ENCODE measurements at places on chromosomes 7 and 10.

DNA sequence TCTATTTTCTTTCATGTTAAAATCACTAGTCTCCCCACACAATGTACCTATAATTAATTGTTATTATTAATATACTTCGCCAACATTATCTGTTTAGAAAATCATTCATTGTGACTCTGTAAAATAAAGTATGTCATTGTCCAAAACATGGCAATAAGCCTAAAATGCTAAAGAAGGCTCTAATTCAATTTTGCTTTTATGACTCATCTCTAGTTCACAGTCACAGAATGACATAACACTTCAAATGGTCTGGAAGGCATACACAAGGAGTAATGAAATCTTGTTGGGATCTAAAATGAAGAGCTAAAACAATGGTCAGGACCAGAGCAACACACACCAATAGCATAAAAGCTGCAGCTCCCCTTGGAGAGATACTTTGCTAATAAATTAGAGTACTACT, 505.8 kb downstream of the GPAM start:
- no peak for DNase-seq

- DNase-seq, result no peak
Measured at GRCh38 chr10:44627591-44628354, 242.9 kb upstream of the CXCL12 start.

- no peak for DNase-seq
Measured at GRCh38 chr7:72781631-72782030, 46.4 kb downstream of the TYW1B start.

- DNase-seq, result no peak
Measured at GRCh38 chr7:17677408-17677807, 262.9 kb downstream of the SNX13 start.

DNA sequence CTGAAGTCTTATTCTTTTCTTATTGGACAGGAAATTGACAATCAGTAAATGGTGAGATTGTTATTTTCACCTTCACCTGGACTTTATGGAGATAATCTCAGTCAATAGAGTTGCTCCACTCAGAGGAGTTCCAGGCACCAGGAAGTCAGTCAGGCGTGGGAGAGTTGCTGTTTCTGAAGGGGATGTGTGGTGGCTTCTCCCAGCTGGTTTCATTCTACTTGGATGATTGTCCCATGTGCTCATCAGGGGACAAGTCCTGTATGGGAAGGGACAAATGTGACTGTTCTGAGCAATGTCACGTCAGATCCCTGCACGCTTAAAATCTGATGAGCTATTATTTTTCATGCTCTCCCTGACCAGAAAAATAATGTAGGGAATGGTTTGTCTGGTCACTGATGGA, 222.5 kb upstream of the PITRM1 start:
- no peak for DNase-seq

- DNase-seq, result no peak
Measured at GRCh38 chr7:47658886-47659635, 77.2 kb upstream of the TNS3 start.

- DNase-seq, result no peak
Measured at GRCh38 chr10:120543291-120543690, 86.3 kb downstream of the PLPP4 start.

GRCh38 chr10:49527061-49527460, 11.9 kb downstream of the ERCC6 start:
- no peak for DNase-seq

DNA sequence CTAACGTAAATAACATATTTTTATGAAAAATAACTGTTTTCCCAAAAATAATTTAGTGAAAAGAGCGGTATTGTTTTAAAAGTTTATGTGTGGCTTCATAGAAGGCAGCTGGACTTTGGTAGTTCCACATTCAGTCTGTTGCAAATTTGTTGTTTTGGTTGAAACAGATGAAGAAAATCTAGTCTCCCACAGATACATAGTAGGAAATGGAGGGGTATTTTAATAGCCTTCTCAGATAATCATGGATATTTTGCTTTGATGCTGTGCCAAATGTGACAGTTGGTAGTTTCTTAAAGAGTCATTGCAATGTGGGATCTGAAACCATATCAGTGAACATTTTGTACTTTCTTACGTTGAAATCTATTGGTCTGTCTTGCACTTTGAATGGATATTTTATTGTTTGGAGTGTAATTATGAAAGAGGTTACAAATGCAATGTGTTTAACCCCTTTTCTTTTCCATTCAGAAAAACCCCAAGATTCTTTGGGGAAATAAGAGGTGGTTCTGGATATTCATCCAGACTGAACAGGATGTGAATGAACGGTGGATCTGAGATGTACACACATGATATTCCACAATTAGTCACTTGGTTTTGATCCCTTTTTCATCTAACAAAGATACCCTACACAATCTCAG, 10.4 kb downstream of the ZNF365 start:
- DNase-seq, result no peak

DNA sequence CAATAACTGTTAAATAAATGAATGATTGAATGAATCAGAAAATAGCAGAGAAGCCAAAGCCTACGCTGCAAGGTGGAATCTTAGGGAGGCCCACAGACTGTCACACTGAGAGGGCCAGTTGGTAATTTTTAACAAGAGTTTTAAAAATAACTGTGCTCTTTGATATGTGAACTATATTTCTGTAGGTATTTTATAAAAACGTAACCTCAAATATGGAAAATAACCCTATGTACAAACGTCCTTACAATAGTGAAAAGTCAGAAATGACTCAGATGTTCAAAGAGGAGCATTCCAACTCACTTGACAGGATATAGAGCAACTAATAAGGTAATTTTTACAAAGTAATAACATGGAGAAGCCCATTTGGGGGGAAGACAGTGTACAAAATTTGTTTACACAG, 18.9 kb upstream of the TMEM273 start:
- no peak for DNase-seq

GRCh38 chr10:93437086-93437945, 44.8 kb downstream of the MYOF start:
- DNase-seq, result no peak

GRCh38 chr10:77417359-77417758, 220.2 kb downstream of the KCNMA1 start:
- no peak for DNase-seq

DNA sequence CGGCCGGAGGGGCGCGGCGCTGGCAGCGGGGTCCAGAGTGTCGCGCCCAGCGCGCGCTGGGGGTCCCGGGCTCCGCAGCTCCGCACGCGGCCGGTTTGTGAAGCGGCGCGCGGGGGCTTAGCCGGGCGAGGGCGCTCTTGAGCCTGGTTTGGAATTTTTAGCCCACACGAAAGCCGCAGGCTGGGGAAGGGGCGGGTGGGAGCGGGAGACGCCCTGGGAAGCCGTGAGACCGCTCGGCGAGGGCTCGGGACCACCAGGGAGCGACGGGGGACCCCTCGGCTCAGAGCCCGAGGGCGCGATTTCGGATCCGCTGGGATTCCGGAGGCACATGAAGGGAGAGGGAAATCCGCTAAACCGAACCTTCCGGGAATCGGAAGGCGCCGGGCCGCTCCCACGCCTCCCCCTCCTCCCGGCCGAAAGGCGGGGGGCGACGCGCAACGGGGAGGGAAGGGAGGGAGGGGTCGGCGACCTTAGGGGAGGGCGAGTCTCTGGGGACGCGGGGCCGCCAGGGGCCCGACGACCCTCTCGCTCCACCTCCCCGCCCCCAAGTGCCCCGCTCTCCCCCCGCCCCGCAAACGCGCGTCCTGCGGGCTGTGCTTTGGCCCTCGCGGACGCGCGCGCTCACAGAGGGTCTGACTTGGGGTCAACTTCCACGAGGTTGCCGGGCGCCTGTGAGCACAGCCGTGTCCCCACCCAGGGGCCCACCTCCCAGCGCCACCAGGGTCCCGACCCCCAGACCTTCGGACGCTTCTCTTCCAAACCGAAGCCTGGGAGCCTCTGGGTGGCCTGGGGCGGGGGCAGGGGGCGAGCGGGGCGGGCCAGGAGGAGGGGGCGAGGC, 5.1 kb upstream of the ELFN1 start:
- DNase-seq, result peak; percentile 39

- peak; percentile 67 for DNase-seq
Measured at GRCh38 chr10:28839600-28840007, 162.3 kb downstream of the BAMBI start.

GRCh38 chr10:45557275-45557905, 115.2 kb downstream of the ZFAND4 start:
- no peak for DNase-seq

DNA sequence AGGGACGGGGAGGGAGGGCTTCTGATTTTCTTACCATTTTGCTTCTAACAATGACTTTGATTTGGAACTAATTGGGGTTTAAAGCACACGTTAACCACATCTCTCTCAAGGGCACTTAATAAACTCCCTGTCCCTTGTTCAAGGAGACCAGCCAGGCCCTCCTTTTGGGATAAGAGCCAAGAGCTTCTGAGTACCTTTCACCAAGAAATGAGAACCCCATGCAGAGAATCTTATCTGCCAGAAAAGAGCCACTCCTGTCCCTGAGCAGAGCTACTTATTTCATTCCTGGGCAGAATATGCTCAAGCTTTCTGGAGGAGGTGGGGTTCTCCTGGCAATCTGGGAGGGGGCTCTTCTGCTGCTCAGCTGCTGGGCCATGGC, 574.6 kb downstream of the GALNT17 start:
- no peak for DNase-seq

GRCh38 chr10:4651404-4652037, 174.5 kb upstream of the AKR1E2 start:
- DNase-seq, result no peak

DNA sequence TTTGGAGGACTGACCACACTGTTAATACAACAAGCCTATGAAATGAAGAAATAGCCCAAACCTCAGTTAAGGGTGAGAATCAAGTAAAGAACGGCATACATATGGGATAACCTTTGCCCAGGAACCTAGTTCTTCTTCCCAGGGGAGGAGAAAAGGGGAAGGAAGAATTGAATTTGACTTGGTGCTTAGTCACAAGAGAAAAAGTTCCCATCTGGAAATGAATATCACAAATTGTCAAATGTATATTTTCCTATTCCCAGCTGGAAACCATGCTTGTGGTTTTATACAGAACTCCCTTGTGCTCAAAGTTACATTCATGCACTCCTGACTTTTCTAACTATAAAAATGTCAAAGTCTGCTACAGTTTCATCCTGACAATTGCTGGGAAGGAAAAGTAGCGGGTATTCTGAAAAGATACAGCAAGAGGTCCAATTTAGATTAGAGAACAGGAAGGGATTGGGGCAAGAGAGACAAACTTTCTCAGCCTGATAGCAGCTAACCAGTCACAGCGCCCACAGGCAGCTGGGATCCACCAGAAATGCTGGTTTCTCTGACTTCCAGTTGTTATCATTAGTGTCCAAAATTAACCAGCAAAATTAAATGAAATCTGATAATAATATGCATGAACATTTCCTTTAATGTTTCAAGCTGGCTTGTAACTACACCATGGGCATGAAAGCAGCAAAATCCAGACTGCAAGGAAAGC, 18.6 kb upstream of the GSAP start:
- no peak for DNase-seq

DNA sequence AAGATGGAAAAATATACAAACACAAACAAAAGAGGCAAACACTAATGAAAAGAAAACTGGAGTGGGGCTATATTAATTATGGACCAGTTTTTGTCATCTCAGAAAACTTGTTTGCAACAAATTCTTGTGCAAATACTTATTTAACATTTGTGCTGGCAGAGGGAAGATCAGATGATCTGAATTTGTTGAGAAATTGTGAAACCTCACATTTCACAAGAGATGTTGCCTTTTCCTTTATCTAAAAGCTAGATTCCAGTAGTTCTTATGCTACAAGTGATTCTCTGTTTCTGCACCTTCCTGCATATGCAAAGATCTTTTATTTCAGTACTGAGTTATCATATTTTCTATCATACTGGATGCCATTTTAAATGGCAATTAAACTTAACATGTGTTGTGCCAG, 320.7 kb downstream of the SUGCT start:
- no peak for DNase-seq

DNA sequence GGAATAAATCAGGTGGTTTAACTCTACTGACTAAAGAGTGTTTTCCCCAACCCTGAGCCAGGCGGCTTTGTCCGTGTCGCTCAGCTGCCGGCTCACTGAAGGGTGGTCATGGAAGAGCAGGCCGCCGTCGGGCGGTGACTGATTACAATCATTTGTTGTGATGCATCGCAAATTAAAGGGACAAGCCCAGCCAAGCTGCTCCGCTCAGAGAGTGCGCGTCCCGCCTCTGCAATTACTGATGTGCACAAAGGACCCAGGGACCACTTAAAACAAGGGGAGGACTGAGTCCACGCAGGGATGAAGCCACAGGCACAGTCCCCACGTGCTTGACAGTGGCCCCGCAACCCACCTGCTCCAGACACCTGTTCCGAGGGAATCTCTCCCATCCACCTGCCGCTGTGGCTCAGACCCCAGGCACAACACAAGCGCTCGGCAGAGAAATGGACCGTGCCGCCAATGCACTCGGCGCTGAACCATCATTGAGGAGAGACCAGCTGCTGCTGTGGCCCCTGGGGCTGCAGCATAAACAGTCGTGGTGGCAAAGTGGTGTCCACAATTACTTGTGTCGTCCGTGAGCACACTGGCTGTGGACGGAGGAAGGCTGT, 526.5 kb downstream of the PTPRN2 start:
- no peak for DNase-seq

- DNase-seq, result no peak
Measured at GRCh38 chr7:39644170-39644569, 20.8 kb downstream of the RALA start.

GRCh38 chr7:35556515-35557471, 138.1 kb downstream of the HERPUD2 start:
- DNase-seq, result no peak

- no peak for DNase-seq
Measured at GRCh38 chr7:12028508-12028907, 182.6 kb upstream of the TMEM106B start.

GRCh38 chr7:75045881-75046280, 27.7 kb downstream of the RCC1L start:
- DNase-seq, result no peak

- no peak for DNase-seq
Measured at GRCh38 chr10:11798845-11799735, 24.1 kb upstream of the PROSER2 start.

DNA sequence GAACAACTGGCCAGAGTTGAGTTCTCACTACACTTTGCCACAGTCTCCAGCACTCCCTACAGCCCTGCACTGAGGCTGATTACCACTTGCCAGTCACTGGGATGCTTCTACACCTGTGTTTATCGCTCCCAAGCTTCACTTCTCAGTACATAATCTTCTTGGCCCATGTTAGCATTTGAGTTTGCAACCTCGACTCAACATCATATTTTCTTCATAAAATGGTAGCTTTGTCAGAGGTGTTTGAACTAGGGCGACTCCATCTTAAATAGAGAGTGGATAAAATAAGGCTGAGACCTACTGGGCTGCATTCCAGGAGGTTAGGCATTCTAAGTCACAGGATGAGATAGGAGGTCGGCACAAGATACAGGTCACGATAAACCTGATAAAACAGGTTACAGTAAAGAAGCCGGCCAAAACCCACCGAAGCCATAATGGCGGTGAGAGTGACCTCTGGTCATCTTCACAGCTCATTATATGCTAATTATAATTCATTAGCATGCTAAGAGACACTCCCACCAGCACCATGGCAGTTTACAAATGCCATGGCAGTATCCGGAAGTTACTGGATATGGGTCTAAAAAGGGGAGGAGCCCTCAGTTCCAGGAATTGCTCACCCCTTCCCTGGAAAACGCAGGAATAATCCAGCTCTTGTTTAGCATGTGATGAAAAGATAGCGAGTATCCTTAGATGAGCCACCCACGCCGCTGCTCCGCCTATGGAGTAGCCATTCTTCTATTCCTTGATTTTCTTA, 105.8 kb upstream of the KLF6 start:
- DNase-seq, result no peak

Measured in NCI-H1092 (cell line).